Type B pancreatic cell (in vitro differentiated cells): ENCODE measurements at places on chromosomes 5 and 9.

GRCh38 chr9:126671983-126672382, 58.3 kb downstream of the LMX1B start:
- no peak for DNase-seq

DNA sequence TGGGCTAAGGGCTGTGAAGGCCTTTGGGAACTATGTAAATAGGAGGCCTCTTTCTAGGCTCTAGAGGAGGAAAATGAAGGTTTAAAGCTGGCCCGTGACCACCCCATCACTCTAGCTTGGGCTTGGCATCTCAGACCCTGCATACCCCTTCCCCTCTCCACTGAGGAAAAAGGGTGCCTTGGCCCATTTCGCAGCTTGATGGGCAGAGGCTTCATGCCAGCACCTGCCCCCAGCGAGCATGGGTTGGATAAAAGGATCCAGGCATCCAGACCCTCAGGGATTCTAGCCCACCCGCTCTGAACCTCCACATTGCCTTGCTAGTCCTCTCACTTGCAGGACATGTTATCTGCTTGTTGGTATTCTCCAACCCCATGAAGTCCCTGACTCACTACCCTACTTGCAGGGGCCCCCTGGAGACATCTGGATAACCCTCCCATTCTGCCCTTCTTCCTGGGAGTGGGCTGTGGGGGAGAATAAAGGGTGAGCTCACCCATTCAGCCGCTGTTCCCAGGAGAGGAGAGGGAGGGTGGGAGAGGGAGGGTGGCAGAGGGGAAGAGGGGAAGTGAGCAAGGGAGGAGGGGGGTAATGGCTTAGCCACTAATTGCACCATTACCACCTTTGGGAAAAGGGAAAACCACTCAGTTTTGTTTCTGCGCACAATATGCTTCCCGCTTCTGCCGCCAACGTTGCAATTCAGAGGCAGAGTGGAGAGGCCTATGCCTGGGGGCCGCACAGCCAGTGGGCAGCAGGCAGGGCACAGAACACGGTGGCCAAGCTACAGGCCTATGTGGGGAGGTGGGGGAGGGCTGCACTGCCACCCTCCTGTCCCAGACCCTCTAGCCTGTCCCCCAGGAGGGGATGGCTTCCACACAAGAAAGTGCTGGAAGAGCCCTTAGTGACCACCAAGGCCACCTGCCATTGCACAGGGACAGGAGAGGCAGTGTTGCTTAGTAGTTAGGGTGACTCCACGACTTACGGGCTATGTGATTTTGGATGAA, 2.1 kb upstream of the CAMK2A start:
- DNase-seq: no peak

DNA sequence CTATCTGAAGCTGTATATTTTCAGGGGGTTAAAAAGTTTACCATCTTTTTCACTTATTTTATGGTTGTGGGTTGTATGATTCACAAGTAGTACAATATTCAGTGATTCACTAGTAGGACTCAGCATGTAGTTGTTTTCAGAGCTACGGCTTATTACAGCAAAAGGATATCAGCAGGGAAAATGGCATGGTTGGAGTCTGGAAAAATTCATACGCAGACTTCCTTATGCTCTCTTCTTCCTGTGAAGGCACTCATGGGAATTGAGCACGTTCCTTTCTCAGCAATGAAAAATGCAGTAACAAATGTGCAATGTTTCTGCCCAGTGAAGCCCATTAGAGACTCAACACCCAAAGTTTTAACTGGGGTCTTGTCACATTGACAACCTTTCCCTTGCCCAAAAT, 250.5 kb downstream of the KCNN2 start:
- DNase-seq: no peak

DNA sequence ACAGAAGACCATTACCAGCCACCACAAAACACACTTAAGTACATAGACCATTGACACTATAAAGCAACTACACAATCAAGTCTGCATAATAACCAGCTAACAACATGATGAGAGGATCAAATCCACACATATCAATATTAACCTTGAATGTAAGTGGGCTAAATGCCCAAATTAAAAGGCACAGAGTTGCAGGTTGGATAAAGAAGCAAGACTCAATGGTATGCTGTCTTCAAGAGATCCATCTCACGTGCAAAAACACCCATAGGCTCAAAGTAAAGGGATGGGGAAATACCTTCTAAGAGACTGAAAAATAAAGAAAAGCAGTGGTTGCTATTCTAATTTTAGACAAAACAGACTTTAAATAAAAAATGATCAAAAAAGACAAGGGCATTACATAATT, 113.6 kb upstream of the CD180 start:
- no peak for DNase-seq

- DNase-seq: no peak
These were observed 18.8 kb downstream of the SMIM32 start for GRCh38 chr5:136174021-136174659.

DNA sequence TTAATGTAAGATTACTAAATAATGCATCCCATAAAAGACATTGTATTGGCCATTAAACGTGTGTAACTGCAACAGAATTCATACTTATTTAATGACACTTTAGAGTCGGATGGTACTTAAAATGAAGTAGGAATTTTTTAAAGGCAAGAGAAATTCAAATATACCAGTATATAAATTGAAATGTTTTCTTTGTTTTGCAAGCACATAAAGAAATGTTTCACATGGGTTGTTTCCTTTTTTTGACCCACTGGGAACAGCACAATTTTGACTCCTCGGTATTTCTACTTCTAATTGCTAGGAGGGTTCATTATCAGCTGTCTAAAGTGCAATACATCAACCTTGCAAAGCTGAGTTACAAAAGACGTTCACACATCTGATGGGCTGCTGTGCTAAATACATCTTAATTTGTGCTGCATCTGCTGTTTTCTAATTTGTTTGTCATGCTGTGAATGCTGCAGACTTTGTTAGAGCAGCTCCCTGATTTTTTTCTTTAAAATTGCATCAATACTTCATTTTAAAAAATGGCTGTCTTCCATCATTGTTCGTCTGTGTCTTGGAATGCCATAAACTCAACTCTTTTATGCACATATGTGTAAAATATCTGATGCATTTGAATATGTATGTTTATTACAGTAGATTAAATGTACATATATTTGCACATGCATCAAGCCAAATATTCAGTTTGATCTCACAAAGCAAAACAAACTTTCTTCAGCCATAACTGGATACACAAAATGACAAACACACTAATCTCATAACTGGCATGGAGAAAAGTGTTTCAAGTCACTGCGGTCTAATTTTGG, 454.0 kb upstream of the GRAMD2B start:
- no peak for DNase-seq

DNA sequence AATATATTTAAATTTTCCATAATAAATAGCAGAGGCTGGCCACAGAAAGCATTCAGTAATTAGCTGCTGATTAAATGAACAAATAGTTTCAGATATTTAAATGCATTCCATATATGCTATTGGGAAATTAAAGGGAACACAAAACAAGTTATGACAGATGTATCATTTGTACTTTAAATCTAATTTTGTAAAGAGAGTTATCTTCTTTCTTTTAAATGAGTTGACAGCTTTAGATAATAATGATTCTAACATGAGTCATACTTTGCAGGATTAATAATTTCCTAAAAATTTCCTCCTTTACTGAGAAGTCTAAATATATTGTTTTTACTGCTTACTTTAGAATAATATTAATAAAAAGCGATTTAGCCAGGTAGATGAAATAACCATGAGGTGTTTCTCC, 320.1 kb downstream of the ADAMTS6 start:
- DNase-seq: no peak

DNA sequence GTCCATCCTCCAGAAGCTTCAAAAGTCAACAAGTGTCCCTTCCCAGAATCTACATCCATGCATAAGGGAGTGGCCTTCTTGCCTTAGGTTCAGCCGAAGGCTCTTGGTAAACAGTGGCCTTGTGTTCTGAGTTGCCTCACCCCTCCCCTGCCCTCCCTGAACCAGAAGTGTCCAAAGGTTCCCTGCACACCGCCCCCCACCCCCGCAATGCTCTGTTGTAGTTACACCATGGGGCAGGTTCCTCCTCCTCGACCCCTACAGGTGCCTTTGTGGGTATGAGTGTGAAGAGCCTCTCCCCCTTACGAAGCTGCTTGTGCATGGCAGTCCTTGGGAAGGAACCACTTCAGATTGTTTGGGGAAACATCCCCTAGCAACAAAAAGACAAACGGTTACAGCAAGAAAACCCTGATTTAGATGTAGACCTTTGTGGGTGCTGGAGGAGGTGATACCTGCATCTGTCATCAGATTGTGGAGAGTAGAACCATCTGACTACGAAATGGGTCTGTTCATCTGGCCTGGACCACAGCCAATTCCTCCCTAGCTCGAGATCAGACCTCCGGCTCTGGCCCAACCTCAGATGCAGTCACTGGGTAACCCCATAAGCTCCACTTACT, 7.1 kb downstream of the SPACA9 start:
- DNase-seq: no peak

GRCh38 chr5:43073597-43074546, 33.8 kb upstream of the ANXA2R start:
- DNase-seq: no peak

DNA sequence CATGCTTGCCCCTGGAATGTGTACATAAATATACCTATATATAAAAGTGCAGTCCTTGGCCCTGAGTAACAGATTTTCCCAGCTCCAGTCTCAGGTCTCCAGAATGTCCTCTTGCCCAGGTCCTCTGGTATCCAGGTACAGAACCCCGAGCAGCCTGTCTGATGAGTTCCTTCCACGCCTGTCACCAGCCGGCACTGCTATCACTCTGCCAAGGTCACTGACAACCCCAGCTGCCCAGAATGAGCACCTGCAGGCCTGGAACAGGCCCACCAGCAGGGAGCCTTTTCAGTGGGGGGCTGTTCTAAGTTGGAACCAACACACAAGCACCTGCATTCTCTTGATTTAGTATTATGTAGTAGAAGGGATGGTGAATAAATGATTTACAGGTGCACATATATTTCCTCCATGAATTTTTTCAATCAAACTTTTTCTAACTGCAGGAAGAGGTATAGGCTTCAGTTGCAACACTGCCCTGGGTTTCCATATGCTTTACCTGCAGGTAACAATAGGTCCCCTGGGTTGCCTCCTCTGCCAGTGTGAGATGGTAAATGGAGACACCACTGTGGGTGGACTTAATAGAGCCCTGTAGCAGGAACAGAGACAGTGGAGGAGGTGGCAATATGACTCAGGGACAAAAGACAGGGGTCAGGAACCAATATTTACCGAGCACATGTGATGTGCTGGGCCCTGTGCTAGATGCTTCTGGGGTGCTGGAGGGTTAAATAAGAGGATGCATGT, 291.9 kb downstream of the SPOCK1 start:
- no peak for DNase-seq

GRCh38 chr5:52989025-52989780, at the start of gene ITGA2:
Gene ITGA2 (plus strand): TSS chr5:52989352. CDS start chr5:52989469, 117 bp downstream.
- DNase-seq: peak; percentile 72

DNA sequence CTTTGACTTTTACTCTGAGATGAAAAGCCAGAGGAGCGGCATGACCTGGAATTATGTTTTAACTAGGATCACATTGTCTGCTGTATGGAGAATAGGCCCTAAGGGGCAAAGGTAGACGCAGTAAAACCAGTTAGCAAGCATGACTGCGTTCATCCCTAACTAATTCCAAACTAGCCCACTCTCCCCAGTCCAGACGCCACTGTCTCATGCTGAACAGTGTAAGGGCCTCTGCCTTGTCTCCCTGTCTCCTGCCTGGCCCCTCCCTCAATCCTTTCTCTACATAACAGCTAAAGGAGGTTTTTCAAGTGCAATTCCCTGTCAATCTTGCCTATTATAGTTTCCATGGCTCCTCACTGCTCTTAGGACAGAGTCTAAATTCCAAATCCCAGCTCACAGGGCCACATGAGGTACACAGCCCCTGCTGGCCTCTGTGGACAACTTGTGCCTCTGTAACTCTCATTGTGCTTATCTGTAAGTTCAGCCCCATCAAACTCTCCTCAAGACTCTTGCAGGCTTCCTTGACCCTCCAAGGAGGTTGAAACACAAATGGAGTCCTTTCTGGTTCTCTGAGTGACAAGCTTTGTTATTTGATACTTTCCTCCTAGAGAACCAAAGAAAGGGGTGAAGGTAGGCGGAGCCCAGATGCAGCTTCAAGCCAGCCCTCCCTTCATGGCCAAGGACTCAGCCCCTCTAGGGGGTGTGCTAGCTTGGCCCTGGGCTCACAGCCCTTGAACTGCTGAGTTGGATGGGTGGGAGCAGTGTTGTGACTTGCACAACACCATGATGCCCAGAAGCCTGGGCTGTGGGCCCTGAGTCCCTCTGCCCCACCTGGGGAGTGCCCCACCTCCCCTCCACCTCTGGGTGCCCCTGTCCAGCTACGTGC, 16.0 kb upstream of the SLC22A4 start:
- DNase-seq: no peak

GRCh38 chr9:104844710-104845109, 80.8 kb downstream of the NIPSNAP3B start:
- DNase-seq: no peak

- no peak for DNase-seq
These were observed 24.4 kb upstream of the FNIP1 start for GRCh38 chr5:131821221-131821620.

DNA sequence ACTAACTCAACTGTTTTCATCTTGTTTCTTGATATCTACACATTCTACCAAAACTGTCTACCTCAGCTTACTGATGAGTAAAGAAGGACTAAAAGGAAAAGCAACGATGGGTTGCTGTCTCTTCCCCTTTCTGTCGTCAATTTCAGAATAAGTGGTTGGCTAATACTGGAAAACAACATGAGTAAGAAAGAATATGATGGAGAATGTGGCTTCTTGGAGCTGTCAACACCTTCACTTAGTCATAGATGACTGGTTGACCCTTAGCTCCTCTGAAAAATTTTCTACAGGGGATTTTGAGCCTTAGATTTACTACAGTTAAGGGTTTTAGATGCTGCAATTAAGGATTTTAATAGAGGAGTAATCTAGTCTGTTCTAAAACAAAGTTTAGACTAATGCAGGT, 797.9 kb downstream of the TLE4 start:
- DNase-seq: no peak

DNA sequence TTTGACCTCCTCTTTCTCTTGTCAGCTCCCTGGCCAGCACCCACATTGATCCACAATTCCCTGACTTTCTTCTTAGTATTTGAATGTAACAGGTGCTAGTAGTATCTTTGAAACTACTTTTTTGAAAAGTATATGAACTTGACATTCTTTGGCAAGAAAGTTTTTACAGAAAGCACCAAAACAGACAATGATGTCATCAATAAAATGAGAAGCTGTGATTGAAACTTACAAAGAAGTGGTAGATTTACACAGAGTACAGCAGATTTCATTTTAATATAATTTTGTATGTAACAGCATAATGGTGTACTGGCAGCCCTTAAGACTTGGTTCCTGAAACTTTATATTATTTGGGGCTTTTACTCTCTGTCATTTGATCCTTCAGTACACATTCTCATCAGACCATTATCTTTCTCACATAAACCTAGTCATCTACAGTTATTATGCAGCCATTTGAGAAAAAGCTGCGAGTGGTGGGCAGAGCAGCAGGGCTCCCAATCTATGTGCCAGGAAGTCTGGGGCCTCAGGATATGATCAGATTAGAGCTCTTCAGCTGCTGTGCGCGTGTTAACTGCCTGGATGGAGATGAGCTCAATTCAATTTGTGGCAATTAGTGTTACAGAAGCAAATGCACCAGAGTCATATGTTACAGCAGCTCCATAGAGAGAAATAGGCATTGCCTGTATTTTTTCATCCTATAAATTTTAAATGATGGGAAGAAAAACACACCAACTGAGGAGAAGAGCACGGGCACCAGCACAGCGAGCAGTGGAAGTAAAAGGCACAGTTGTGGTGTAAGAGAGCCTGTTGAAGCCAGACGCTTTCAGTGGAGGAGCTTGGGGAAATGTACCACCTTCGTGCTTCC, 126.1 kb downstream of the STARD4 start:
- no peak for DNase-seq
